ENCODE measurements at places on chromosomes 2 and 18.

- peaks cover 63% of the 10 kb centered on the region for H3K4me1 ChIP-seq
- H3K27me3 ChIP-seq = no peaks in the 10 kb centered on the region
- H3K27ac ChIP-seq = peak overlapping the region; percentile 32
- H3K36me3 ChIP-seq = peaks cover 2% of the 10 kb centered on the region
- DNase-seq = no peak
- H3K4me3 ChIP-seq = no peak overlapping the region
Observed at GRCh38 chr2:102253753-102254150, 57.6 kb upstream of the IL1RL1 start.

- peaks cover 54% of the 10 kb centered on the region for H3K4me1 ChIP-seq
- no peak for DNase-seq
- H3K36me3 ChIP-seq = peaks cover 7% of the 10 kb centered on the region
- no peaks in the 10 kb centered on the region for H3K27me3 ChIP-seq
Observed at GRCh38 chr18:34864836-34865497, 154.9 kb downstream of the DTNA start.

DNA sequence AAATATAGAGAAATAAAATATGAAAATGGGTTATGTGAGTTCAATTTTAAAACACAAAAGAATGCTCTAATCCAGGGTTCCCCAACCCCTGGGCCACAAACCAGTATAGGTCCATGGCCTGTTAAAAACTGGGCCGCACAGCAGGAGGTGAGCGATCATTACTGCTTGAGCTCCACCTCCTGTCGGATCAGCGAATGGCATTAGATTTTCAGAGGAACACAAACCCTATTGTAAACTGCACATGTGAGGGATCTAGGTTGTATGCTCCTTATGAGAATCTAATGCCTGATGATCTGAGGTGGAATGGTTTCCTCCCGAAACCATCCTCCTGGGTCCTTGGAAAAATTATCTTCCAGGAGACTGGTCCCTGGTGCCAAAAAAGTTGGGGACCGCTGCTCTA is 34.7 kb downstream of the TTR start:
- no peak overlapping the region for H3K4me3 ChIP-seq
- no peaks in the 10 kb centered on the region for H3K36me3 ChIP-seq
- H3K27ac ChIP-seq = no peak overlapping the region
- no peak for DNase-seq

DNA sequence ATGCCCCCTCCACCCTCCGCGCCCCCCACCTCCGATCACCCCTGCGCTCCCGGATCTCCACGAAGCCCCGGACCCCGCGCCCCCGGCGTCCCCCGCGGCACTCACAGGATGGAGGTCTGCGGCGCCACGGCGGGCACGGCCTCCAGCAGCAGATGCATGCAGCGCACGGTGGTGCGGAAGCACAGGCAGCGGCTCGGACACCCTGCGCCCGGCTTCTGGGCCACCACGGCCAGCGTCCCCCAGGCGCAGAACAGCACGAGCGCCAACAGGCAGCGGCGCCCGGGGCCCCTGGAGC is 217 bp downstream of the PXDN start:
- no peaks in the 10 kb centered on the region for H3K36me3 ChIP-seq
- H3K27me3 ChIP-seq = peaks cover 43% of the 10 kb centered on the region
- no peak overlapping the region for H3K27ac ChIP-seq
- peaks cover 3% of the 10 kb centered on the region for H3K4me1 ChIP-seq

GRCh38 chr18:51716277-51716676 is 518.8 kb upstream of the MEX3C start:
- no peaks in the 10 kb centered on the region for H3K27me3 ChIP-seq
- no peaks in the 10 kb centered on the region for H3K36me3 ChIP-seq
- no peaks in the 10 kb centered on the region for H3K4me1 ChIP-seq
- no peak overlapping the region for H3K27ac ChIP-seq

- no peak for DNase-seq
- no peak overlapping the region for H3K27ac ChIP-seq
- no peaks in the 10 kb centered on the region for H3K4me1 ChIP-seq
- peaks cover 4% of the 10 kb centered on the region for H3K36me3 ChIP-seq
- no peaks in the 10 kb centered on the region for H3K27me3 ChIP-seq
Observed at GRCh38 chr2:63257473-63257872, 206.8 kb downstream of the OTX1 start.

GRCh38 chr18:46166261-46166970 is 62.2 kb downstream of the HAUS1 start:
- H3K27ac ChIP-seq = no peak overlapping the region
- no peak overlapping the region for H3K4me3 ChIP-seq
- H3K4me1 ChIP-seq = peaks cover 14% of the 10 kb centered on the region
- no peaks in the 10 kb centered on the region for H3K27me3 ChIP-seq
- H3K36me3 ChIP-seq = no peaks in the 10 kb centered on the region

DNA sequence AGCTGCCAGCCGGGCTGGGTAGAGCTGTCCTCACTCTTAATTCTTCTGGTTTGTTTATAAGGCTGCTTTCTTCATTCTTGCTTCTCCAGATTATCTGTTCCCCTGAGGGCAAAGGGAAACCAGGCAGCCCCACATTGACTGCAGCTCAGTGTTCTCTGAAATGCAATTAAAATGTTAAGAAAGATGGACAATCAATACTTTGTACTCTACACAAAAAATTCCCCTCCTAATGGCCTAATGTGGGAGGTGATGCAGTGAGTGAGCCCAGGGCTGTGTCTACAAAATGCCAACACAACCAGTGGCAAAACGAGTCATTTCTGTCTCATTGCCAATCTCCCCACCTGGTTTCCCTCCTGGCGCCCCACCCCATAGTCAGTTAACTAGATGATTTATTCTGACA is 541.7 kb upstream of the RAB6C start:
- no peak overlapping the region for H3K4me3 ChIP-seq

DNA sequence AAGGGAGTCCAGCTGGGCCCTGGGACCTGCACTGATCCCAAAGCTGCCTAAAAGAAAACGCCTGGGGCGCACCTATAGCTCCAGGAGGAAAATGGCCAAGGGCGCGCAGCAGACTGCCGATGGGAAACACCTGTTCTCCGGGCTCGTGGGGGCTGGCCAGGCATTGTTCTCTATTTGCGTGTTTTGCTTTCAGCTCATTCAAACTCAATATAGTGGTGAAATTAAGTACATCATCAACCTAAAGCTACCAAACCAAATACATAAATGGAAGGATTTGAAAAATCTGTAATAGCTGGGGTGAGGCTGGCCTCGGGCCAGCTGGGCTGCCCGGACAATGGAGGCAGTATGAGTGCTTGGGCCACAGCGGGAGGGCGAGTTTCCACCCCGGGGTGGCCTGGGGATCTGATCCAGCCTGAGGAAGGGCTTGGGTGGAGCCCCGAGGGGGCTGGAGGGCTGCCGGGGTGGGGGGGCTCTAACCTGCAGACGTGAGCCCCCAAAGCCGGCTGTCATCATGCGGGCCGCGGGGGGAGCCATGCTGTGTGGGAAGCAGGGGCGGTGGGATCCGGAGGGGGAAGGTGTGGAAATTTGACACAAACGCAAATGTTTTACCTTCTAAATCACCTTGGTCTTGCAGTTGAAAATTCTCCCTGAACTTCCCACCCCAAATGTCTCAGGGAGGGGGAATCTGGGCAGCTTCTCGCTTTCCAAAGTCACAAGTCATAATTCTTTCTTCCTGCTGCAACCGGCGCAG is 77.6 kb downstream of the ASB1 start:
- H3K4me3 ChIP-seq = no peak overlapping the region
- no peaks in the 10 kb centered on the region for H3K4me1 ChIP-seq
- H3K27me3 ChIP-seq = no peaks in the 10 kb centered on the region

DNA sequence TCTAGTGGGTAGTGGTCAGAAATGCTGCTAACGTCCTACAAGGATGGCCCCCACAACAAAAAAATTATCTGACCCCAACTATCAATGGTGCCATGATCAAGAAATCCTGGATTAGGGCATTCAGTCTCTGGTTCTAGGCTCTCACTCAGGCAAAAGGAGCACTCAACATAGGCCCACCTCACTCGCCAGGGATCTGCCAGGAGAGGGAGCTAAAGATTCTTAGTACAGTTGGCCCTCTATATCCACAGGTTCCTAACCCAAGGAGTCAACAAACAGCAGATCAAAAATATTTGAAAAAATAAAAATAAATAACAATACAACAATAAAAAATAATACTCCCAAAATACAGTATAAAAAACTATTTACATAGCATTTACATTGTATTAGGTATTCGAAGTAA is 10.0 kb downstream of the SLC4A5 start:
- no peaks in the 10 kb centered on the region for H3K4me1 ChIP-seq
- no peak overlapping the region for H3K4me3 ChIP-seq
- H3K27me3 ChIP-seq = no peaks in the 10 kb centered on the region
- no peaks in the 10 kb centered on the region for H3K36me3 ChIP-seq
- H3K27ac ChIP-seq = no peak overlapping the region

GRCh38 chr2:99899882-99900281 is 242.5 kb downstream of the AFF3 start:
- no peaks in the 10 kb centered on the region for H3K36me3 ChIP-seq
- H3K4me3 ChIP-seq = no peak overlapping the region
- H3K27me3 ChIP-seq = no peaks in the 10 kb centered on the region
- no peak for DNase-seq
- peaks cover 2% of the 10 kb centered on the region for H3K4me1 ChIP-seq

- H3K4me3 ChIP-seq = no peak overlapping the region
- no peak for DNase-seq
- H3K27me3 ChIP-seq = no peaks in the 10 kb centered on the region
- H3K4me1 ChIP-seq = peaks cover 29% of the 10 kb centered on the region
- no peak overlapping the region for H3K27ac ChIP-seq
- H3K36me3 ChIP-seq = peaks cover 35% of the 10 kb centered on the region
Observed at GRCh38 chr2:174673876-174674275, 76.3 kb upstream of the WIPF1 start.

DNA sequence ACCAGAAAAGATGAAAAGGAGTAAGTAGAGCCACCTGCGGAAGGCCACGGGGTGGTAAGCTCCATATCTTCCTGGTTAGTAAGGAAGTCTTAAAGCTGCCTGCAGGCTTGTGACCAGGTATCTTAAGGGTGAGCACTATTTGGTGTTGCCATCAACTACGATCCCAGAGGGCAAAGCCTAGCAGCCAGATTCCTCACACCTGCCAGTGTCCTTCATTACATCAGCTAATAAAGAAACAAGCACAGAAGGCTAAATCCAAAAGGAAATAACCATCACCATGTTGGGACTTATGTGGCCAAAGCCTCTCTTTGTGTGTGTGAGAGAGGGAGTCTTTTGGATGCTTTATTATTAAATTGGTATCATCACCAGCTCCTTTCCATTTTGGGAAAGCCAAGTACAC is 123.5 kb downstream of the ALK start:
- H3K4me3 ChIP-seq = no peak overlapping the region
- H3K27ac ChIP-seq = no peak overlapping the region
- H3K4me1 ChIP-seq = no peaks in the 10 kb centered on the region
- peaks cover 7% of the 10 kb centered on the region for H3K27me3 ChIP-seq
- H3K36me3 ChIP-seq = no peaks in the 10 kb centered on the region
